Esophagus mucosa (tissue), 1 donor: ENCODE measurements at places on chromosomes 1 and 21. TPM values are rescaled to one million over a fixed set of nuclear protein-coding genes. Genes with fewer than 3 reads are reported as not detected.

GRCh38 chr21:34337741-34338140 lies 26.1 kb upstream of the KCNE2 start:
- ATAC-seq, result no peak

Gene PLA2G2F
- total RNA-seq, result 0.04 TPM

DNA sequence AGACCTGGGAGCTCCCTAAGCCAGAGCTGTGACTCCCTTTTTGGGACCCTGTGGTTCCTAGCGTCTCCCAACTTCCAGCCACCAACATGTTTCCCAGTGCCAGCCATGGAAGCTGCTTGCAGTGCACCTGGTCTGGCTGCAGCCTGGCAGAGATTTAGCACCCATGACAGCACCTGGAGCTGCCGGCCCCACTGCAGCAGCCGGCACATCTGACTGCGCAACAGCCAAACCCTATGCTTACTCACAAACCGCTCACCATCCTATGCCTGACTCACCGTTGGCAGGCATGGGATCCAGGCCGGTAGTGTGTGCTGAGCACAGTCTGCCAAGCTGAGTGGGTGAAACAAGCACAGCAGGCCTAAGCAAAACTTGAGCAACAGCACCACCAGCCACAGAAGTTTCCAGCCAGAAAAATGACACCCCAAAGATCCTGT lies 435.9 kb upstream of the PRMT6 start:
- ATAC-seq, result peak; percentile 100

Gene ZNF692
- 16.6 TPM for total RNA-seq

Gene AADACL4
- total RNA-seq, result not detected

- no peak for ATAC-seq
Observed at GRCh38 chr1:229204921-229205777, 65.8 kb upstream of the RAB4A start.

DNA sequence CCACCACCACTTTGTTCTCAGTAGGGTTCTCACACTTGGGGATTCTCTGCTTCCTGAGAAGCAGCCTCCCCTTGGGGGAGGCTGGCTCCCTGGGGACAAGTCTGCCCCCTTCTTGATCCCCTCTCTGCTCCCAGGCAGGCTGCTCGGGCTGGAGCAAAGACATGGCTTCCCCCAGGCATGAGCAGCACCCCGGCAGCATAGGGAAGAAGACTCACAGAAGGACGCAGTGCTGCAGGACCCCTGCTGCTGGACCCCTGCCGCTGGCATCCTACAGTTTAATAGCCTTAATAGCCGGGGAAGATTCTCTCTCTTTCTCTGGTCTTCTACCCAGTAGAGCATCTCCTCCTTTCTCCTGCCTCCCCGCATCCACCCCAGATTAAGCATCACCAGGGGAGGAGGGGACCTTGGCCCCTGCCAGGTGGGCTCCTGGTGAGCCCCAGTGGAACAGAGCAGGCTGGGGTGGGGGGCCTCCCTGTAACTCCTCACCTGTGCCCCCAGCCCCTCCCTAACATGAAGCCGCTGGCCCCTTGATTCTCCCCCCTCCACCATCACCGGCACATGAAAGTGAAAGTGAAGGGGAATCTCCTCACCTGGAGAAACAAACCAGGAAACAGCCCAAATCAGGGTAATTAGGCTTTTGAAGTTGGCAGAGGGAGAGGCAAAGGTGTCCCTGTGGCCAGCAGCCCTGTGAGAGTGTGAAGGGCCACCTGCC lies 2.5 kb downstream of the WNT3A start:
- no peak for ATAC-seq

- no peak for ATAC-seq
Observed at GRCh38 chr1:171792656-171793369, 11.4 kb downstream of the METTL13 start.

Gene CTSK
- 7.7 TPM for total RNA-seq

DNA sequence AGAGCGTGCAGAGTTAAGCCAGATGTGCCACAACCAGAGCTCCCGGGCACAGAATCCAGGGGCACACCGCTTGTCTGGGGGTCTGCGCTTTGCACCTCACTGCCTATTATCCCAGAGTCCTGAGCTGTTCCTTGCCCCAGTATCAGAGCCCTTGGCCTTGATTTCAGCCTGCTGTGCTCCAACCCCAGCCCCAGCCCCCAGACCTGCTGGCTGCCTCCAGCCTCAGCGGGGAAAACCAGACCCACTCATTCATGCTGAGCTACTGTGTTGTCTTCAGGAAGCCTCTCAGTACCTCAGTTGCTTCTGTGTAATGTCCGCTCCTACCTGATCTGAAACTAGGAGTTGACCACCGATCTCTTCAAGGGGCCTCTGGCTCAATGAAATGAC lies 1.1 kb downstream of the IKBKE start:
- no peak for ATAC-seq
